ENCODE measurements at places on chromosomes 11 and 22.

DNA sequence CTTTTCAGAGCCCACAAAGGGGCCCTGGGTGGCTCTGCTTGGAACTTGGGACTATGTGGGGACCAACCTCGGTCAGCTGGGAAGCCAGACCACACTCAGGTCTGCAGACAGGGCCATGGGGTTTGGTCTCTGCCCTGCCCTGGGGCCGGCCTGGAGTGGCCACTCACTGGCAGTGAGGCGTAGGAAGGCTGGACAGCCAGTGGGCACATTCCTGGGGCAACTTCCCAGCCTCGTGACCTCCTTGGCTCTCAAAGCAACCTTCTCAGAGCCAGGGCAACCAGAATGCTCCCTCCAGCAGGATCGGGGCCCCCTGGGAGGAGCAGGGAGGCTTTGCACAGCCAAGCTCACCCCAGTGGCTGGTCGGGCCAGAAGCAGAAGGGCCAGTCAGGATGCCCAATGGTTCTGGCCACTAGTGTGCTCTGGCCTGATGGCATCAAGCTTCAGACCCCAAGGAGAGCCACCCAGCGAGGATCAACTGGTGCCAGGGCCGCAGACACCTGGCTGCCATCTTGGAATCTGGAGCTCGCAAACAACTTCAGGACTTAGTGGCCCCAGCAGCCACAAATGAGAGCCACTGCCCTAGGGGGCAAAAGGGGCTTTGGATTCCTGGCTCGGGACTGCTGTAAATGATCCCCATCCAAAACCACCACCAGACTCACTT lies 87.1 kb downstream of the MYEOV start:
- DNase-seq: no peak

GRCh38 chr11:103870821-103871309 lies 165.6 kb upstream of the DDI1 start:
- DNase-seq: no peak

DNA sequence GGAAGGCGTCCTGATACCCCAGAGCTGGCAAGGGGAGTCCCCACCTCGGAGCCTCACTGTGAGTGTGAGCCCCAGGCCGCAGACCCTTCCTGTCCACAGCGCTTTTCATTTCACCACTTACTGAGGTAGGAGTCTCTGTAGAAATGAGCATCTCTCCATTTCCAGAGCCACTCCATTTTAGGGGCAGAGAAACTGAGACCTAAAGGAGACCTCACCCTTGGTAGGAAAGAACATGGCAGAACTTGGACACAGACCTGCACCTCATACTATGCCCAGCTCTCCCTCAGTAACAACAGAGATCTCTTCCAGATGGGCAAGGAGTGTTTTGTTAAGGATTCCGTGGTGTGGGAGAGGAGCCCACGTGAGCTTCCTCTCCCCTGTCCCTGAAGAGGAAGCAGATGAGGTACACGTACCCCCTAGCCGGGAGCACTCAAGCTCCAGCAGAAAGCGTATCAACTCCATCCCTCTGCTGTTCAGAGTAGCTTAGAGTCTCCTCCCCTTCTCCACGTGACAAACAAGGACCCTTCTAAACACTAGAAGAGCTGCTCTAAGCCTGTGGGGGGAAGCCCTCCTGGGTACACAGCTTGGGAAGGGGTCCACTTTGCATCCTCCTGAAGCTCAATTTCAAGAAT lies 532 bp upstream of the VSIG2 start:
- no peak for DNase-seq

DNA sequence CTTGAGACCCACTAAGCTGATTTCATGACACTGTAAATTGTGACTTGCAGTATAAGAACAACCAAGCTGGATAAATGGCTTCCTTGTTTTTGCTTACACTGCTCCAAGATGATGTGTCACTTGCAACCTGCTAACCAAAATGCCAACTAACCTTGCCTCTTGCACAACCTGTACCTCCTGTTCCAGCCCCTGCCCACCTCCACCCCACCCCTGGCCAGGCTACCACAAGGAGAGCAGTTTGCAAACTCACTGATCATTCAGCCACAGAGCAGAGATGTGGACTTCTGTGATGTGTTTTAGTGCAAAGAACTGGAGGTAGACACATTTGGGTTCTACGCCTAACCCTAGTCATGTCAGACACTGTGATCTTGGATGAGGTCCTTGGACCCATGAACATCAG lies 4.3 kb upstream of the APOL6 start:
- no peak for DNase-seq

- DNase-seq: no peak
These were observed 23.5 kb upstream of the TMEM123 start for GRCh38 chr11:102476069-102476468.

DNA sequence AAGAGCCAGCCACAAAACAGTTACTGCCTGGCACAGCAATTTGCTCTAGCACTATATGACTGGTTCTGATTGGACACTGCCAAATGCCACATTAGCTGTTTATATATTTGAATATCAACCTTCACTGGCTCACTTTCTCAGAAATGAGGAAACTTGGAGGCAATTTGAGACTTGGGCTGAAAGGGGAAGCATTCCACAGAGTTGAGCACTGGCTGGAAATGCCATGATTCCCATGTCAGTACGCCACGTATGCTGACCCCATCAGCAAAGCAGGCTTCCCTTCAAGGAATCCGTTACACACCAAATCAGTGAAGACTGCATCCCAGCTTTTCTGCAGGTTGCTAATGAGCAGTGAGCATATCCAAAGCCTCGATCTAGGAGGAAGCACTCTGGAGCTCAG lies 34.7 kb downstream of the GALNT18 start:
- DNase-seq: no peak

GRCh38 chr22:42939941-42940653 lies 74.9 kb downstream of the PACSIN2 start:
- DNase-seq: no peak

- DNase-seq: no peak
These were observed 14.0 kb downstream of the RAC2 start for GRCh38 chr22:37229805-37230672.

- DNase-seq: no peak
These were observed 254.0 kb upstream of the CCDC90B start for GRCh38 chr11:83540112-83540675.

DNA sequence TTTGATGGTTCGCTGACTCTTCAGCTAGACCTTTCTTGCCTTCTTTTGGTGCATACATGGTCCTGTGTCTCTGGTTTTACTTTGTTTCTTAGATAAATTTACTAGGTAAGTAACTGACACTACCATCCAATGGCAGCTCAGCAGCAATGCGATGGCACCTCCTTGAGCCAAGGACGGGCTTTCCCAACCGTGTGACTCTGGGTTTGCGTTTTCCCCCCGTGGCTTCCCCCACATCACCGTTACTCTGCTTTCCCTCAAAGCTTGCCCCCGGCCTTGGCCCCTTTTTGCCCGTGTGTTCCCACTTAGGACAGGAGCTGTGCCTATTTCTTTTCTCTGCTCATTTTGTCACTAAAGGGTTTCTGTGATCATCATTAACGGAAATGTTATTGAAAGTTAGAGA lies 41.5 kb downstream of the TBC1D22A start:
- no peak for DNase-seq

DNA sequence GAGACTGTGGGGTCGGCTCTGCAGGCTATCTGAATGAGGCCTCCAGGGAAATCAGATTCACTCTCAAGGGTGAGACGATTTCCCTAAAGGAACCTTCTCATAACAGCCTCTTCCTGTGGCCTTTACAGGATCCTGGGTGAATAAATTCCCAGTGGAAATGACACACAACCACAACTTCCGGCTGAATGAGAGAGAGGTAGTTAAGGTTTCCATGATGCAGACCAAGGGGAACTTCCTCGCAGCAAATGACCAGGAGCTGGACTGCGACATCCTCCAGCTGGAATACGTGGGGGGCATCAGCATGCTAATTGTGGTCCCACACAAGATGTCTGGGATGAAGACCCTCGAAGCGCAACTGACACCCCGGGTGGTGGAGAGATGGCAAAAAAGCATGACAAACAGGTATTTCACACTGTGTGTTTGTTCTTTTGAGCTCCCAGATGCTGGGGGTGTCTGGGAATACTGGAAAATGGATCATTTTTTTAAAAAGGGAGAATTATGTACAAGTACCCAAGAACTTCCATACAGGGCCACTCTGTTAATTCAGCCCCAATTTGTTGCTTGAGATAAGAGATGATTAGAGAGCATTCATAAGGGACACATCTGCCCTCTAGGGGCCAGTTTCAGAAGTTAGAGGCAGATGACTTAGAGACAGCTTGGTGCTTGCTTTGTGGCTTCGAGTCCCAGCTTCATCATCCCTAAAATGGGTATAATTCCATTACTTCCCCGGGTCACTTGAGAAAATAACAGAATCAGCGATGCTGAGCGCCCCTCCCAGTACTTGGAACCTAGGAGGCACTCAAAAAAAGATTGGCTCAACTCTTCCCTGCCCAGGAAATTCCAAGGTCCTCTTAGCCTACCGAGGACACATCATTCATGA lies 10.2 kb downstream of the SERPIND1 start:
- DNase-seq: peak; percentile 76

DNA sequence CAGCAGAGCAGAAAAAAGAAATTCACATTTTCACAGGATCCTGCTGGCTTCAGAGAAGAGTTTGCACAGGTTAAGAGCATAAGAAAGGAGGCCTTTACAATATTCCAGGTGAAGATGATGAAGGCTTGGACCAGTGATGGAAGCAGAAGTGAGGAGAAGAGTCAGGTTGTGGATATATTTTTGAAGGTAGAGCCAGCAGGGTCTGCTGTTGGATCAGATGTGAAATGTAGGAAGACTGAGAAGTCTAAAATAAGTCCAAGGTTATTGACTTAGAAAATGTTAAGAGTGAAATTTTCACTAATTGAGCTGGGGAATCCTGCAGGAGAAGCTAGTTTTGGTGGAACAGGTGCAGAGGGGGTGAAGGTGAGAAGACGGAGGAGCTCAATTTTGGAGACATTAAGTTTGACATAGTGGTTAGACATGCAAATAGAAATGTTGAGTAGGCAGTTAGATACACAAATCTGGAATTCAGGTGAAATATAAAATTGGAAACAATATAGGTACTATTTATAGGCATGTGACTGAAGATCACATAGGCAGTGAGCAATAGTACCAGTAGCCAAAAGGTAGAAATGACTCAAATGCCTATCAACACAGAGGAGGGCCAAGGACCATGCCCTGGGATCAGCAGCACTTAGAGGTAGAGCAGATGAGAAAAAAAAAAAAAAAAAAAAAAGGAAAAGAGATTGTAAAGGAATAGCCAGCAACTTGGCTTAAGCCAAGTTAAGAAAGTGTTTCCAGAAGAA lies 252.0 kb downstream of the AASDHPPT start:
- no peak for DNase-seq

- DNase-seq: no peak
These were observed 27.2 kb downstream of the SYTL2 start for GRCh38 chr11:85783758-85784157.

- no peak for DNase-seq
These were observed 72.4 kb downstream of the ZNRF3 start for GRCh38 chr22:28955817-28956216.

GRCh38 chr11:328012-328411 lies 7.4 kb upstream of the IFITM3 start:
- DNase-seq: no peak

DNA sequence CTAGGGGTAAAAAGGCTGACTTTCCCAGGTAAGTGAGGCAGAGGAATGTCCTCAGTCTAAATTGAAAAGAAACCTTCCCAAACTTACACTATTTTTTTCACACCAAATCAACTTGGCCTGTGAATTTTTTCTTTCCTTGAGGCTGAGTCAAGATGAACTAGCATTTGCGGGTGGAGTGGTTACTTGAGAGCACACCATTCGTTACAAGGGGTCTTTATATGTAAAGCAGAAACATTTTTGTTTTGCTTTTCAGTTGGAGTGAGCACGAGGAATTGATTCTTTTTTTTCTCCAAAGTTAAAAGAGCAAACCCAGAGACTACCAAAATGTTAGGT lies 36.4 kb downstream of the MAML2 start:
- DNase-seq: no peak

- DNase-seq: no peak
These were observed 14.9 kb downstream of the TMEM258 start for GRCh38 chr11:61777234-61778090.

- DNase-seq: no peak
These were observed 782 bp upstream of the TTC12 start for GRCh38 chr11:113313601-113314000.

DNA sequence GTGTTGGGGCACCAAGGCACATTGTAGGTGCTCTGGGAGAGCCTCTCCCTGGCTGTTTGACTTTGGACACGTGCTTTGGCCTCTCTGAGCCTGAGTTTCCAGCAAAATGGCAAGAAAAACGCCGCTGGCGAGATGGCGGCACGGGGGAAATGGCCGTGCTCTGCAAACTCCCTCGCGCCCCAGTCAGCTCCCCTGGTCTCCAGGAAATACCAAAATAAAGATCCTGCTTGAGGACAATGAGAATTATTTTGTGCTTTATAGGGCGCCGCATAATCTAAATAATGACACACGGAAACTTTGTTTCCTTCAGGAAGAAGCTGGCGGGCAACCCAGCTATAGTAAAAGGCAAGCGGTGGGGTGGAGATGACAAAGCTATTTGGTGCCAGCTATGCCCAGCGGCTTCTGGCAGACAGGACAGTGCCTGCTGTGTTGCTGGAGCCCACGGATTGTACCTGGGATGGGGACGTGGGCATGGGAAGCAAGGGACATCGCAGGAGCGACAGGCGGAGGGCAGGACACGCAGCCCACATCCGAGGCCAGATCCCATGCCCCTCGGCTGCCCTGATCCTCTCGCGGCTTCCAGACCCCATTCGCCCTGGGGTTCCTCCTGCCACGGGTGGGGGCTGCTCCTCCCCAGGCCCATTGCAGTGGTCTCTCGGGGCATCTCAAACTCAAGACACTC lies 26.3 kb upstream of the RFPL3 start:
- DNase-seq: no peak

GRCh38 chr11:130611791-130612251 lies 163.4 kb downstream of the ADAMTS15 start:
- DNase-seq: no peak

DNA sequence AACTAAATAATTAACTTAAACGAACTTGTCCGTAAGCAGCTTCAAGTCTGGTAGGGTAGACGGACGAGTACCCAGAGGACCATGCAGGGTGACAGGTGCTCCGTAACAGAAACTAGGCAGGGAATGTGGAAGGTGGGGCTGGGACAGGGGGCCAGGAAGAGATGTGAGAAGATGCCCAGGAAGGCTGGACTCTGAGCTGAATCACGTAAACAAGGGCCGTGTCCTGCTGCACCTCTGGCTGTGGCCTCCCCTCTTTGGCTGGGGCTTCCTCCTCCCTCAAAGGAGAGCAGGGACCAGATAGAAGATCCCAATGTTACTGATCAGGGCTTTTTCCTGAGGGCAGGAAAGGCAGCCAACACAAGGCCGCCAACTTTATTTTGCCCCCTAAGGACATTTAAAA lies 47.9 kb downstream of the PACSIN2 start:
- no peak for DNase-seq

DNA sequence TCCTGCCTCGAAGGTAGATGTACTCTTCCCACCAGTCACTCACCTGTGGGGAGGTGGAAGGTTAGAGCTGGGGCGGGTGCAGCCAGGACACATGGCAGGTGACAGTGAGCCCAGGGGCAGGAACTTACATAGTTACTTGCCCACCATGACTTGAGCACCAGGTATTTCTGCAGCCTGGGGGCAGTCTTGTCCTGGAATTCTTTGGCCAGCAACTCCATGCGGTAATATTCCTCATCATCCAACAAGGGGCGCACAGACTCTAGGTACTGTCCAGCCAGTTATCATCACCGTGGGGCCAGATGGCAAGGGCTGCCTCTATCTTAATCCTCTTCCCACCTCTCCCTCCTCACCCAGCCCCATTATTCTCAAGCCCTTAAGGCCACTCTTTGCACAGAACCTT lies 2.2 kb downstream of the CPT1B start:
- DNase-seq: peak; percentile 1

- no peak for DNase-seq
These were observed 49.6 kb downstream of the NUP98 start for GRCh38 chr11:3747704-3748103.

Measured in NCI-H1092 treated with DMSO at 0.1 percent for 48 hours (cell line).